GM04504 (cell line): ENCODE measurements at places on chromosomes 7 and 10.

- DNase-seq: no peak
Observed at GRCh38 chr7:33054261-33054964, 8.2 kb downstream of the NT5C3A start.

DNA sequence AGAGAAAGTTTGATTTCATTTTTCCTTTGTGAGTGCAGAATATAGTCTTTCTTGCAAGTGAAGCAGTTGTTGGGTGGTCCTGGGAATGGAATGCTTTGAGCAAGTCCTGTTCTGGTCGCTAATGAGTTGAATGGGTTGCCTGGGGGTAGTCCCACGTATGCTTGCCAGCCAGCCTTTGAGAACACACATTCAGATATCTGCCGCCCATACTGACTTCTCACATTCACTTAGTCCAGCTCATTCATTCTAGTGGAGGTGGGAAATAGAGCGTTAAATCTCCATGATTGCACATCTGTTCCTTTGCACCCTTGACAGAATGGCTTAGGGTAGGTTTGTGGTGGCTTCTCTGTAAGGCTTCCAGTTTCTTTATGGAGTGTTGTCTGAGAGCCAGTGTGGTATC, 256.6 kb downstream of the SORCS3 start:
- no peak for DNase-seq

DNA sequence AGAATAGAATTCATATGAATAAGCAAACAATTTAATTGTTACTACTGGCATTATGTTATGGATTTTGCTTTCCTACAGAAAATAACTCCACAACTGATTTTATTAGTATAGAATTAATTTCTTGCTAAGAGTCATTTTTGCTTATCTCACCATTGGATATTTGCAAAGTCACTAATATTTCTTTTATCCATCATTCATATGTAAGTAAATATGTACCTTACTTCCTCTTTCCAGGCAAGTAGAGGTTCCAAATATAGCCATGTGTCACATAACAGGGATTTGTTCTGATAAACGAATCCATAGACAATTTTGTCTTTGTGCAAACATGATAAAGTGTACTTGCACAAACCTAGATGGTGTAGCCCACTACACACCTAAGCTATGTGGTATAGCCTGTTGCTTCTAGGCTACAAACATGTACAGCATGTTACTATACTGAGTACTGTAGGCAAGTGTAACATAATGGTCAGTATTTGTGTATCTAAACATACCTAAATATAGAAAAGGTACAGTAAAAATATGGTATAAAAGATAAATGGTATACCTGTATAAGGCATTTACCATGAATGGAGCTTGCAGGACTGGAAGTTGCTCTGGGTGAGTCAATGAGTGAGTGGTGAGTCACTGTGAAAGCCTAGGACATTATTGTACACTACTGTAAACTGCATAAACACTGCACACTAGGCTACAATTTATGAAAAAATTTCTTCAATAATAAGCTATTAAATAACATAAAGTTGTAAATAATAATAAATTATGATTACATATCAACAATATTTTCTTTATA, 18.3 kb downstream of the KLLN start:
- DNase-seq: no peak

DNA sequence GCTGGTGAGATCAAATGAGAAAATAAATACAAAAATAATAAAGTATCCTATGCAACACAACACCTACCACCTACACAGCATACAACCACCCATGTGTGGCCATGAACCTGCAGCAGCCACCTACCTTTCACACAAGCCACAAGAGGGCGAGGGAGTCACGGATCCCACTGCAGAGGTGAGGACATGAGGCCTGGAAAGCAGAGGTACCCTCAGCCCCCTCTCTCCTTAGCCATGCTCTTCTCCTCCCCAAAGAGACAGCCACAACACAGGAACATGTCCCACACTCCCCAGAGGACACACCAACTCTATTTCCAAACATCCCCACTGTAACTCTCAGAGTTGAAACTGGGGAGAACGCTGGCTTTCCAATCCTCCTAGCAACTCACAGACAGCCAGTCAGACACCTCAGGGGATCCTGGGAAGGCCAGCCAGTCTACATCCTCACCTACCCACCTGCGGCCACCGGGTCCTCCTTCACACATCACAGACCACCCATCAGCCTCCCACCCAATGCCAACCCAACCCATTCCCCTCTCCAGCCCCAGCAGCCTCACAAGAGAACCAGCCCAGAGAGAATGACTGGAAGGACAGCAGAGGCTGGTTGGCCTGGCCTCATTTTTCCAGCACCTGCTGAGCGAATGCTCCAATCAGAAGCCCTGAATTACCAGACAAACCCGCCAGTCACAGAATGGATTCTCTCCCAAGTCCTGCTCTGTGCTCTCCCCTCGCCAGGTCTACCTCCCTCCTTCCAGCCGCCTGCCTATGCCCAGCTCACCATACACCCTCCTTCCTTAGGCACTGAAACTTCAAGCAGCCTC, 18.4 kb downstream of the DLG5 start:
- no peak for DNase-seq

DNA sequence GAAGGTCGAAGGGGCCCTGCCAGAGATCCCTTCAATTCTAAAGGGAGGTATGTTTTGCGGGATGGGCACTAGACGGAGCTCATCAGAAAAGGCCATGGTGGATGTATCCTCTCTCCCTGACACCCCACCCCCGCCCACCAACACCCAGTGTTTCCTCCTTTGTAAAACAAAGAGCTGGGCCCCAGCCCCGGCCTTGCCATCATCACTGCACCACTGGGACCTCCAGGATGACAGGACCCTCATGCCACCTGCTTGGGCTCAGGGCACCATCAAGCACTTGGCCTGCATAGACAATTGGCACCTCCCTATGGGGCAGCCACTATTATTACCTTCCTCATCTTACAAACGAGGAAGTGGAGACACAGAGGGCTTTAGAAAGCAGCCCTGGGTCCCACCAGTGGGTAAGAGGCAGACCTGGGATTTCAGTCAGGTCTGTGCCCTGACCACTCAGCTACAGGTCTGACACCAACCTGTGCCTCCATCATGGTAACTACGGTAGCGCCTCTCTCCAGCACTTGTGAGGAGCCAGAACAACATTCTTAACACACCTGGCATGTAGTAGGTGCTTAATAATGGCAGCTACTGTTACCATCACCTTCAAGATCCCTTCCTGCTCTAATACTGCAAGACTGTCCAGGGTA, 2.0 kb downstream of the CALML3 start:
- DNase-seq: no peak

DNA sequence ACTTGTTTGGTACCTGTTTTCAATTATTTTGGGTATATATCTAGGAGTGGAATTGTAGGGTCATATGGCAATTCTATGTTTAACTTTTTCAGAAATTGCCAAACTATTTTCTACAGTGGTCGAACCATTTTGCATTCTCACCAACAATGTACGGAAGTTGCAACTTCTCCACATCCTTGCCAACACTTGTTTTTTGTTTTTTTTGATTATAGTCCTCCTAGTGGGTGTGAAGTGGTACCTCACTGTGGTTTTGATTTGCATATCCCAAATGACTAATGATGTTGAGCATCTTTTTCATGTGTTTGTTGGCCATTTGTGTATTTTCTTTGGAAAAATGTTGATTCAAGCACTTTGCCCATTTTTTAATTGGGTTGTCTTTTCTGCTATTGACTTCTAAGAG, 122.1 kb downstream of the RPS24 start:
- DNase-seq: no peak

GRCh38 chr7:122018032-122018431, 126.0 kb downstream of the AASS start:
- no peak for DNase-seq
